ENCODE measurements at places on chromosomes 16 and 17.
A peak's percentile ranks its signal among the peaks of the same experiment; 100 is the strongest.

- no peak for DNase-seq
These were observed 378.9 kb downstream of the CDH13 start for GRCh38 chr16:83005653-83006160.

- DNase-seq: no peak
These were observed 82.3 kb upstream of the CBX4 start for GRCh38 chr17:79921411-79922115.

DNA sequence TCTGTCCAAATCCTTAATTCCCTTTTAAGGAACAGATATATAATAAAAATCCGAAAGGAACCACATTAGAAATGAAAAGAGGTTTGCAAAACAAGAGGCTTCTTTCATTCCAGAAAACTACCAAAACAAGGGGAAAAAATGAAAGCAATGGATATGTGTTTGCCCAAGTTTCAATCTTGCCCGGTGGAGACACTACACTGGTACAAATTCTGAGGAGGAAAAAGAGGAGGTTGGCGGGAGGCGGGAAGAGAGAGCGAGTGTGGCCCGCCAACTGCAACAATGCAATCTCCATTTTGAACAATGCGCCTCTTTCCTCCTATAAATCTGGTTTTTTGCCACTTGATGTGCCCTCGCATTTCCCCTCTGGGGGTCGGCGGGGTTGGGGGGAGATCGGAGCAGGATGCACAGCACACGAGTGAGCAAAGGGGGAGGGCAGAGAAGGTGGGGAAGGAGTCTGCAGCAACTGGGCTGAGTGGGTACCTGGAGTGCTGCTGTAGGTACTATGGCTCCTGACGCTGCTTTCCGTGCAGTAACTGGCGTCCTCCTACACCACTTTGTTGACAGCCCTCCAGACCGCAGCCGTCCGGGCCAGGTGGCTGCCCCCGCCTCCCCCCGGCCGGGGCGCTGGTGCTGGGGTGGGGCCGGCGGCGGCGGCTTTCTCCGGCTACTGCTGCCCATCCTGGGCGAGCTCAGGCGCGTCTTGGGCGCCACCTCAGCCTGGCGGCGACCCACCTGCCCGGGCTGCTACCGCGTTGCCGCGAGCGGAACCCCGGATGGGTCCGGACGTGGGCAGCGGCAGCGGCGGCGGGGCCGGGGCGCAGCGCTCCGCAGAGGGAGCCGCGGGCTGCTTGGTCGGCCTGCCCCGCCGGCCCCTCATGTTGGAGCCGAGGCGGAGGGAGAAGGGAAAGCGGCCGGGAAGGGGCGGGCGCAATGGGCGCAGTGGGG, 93.8 kb upstream of the PLEKHM1 start:
- peak; percentile 44 for DNase-seq

DNA sequence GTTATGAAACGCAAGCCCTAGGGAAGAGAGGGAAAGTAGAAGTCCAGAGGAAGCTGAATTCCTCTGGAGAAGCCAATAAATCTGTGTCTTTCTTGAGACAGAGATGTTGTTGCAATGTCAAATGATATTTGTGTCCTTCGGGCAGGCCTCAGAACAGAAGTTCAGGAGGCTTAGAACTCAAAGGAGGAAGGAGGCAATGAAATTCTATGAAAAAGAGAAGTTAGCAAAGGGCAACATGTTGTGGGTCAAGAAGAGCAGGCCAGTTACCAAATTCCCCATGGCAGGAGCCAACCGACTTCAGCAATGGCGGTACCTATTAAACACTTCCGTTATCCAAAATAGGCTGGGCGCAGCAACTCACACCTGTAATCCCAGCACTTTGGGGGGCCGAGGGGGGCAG, 109.0 kb upstream of the DHX40 start:
- DNase-seq: no peak

- no peak for DNase-seq
These were observed 400.9 kb upstream of the CDH5 start for GRCh38 chr16:65965628-65966027.

GRCh38 chr17:37168731-37169353, 206.9 kb upstream of the C17orf78 start:
- no peak for DNase-seq

DNA sequence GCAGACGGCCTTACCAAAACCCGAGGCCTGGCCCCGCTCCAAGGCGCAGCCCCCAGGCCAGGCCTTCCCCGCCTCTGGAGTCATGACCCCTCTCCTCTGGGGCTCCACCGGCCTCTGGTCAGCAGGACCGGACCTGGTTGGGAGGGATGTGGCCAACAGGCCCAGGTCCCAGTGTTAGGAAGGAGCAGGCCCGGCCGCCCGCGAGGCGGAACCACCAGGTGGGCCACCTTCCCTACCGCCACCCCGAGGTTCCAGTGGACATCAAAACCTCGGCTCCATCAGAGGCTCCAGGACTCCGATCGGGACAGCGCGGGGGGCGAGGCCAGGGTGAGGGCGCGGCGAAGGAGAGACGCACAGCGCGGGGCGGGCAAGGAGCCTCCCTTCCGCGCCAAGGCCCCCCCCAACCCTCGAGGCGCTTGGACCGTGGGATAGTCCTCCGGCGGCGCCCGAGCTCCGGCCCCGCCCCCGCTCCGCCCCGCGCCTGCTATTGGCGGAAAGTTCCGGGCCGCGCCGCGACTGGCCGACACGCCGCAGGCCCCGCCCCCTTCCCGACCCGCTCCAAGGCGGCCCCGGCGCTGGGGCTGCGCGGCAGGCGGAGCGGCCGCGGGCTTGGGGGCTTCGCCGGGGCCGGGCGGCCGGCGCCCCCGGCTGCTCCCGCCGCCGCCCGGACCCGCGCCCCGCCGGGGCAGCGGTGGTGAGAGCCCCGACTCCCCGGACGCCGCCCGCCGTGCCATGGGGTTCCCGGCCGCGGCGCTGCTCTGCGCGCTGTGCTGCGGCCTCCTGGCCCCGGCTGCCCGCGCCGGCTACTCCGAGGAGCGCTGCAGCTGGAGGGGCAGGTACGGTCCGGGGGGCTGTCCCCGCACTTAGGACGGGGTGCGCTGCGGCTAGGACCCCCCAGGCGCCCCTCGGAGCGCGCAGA, at the start of gene METRN:
Gene METRN (plus strand): TSS at position 561 of the 919 bp plus-strand sequence. CDS start 172 bp downstream, at position 733.
- DNase-seq: peak; percentile 99

DNA sequence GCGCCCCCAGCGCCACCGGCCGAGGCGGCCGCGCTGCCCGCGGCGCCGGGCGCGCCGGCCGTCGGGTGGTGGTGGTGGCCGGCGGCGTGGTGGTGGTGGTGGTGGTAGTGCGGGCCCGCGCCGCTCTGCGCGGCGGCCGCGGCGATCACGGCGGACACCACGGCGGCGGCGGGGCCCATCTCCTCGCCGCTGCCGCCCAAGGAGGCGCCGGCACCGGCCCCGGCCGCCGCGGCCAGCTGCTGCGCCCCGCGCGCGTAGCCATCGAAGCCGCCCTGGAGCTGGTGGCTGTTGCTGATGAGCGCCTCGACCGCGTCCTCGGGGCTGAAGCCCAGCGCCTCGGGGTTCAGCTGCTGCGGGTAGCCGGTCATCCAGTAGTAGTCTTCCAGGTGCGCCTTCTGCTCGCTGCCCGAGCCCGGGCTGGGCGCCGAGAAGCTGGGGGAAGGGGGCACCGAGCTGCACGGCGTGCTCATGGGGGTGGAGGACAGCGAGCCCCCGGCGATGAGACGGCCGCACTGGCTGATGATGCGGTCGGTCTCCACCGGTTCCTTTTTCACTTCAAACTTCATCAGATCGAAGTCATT, 1.2 kb downstream of the MAF start:
- DNase-seq: no peak

GRCh38 chr17:29595107-29595942, 2.4 kb downstream of the ANKRD13B start:
- no peak for DNase-seq

DNA sequence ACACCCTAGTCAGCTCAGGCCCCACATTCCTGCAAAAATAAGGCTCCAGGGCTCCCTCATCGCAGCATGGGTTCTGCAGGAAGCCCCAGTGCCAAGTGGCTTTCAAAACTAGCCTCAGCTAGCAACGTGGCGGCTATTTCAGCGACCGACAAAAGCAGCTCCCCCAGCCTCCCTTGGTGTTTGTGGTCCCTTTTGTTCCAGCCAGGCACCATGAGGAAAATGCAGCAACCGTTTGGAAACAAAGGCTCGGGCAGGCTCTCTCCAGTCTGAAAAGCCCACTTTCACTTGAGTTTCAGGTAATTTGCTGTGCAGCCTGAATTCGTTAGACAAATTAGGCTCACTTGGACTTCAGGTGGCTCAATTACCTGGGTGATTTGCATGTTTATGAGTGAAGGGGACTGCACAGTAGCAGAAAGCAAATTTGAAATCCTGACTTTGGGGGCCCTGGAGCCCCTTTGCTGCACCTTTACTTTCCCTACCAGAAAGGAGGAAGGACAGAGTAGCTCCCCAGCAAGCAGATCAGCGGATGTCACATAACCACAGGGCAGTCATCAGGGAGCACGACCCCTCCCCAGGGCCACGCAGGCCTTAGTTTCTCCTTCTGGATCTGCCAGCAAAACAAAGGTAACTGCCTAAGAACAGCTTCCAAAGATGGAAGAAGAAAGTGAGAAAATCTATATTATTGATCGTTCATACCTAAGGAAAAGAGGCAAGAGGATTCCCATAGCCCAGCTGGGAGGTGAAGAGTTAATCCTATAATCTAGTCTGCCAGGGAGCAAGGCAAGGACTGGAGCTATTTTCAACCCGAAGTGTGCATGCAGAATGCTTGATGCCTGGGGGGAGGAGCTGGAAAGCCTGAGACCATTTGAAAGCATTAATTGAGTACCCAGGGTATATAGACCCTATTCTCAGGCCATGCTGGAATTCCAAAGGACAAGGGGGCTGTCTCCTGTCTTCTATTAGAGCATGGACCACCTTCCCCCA, 143.1 kb upstream of the SDK2 start:
- DNase-seq: no peak

GRCh38 chr17:29593591-29594518, 923 bp downstream of the ANKRD13B start:
- DNase-seq: no peak

DNA sequence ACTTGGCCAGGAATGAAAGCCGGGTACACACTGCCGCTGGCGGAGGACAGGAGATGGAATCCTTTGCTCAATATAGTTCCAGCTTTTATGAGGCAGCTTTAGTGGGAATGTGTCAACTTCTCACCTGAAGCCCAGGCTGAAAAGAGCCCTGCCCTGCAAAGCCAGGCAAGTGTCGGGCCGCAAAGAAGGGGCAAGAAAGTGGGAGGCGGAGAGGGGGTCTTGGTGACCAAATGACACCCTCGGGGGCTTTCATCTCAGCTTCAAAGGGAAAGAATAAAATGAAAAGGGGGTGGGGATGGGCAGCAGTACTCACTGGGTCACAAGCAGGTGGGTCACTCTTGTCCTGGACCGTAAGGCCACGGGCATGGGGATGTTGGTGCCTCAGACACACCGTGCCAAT, 62.9 kb downstream of the C16orf95 start:
- no peak for DNase-seq

GRCh38 chr16:50400312-50400966, 31.7 kb upstream of the BRD7 start:
- no peak for DNase-seq

DNA sequence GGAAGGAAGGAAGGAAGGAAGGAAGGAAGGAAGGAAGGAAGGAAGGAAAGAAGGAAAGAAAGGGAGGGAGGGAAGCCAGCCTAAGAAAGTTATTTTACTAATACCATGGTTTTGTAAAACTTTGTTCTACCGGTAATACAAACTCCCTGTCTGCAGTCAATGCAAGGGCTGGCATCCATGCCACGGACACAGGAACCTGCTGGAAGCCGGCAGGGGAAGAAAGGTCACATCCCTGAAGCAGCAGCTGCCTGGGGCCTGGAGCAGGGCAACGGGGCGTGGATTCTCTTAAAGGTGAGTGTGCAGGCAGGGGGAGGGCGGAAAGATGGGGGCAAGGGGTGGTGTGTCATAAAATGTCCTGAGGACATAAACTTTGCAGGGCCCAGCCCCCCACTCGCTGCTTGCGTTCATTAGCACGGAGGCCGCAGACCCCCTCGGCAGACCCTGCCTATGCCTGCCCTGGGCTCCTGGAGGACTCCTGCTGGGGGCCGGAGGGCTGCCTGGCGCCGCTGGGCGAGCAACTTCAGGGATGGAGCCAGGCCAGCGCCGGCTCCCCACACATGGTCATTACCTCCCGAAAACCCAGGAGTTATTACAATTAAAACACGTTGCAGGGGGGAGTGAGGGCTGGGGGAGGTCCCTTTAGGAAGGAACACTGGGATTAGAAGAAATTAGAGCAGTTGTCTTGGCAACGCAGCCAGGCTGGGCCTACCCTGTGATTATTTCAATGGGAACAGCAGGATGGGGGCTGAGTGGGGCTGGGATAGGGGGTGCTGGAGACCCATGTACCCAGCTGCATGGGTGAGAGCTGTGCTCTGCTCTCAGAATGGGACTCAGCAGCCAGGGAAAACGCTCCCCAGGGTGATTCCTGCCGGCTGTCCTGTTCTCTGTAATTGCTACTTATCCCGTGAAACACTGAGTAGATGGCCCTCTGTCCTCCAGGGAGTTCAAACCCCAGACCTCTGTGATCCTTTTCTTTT, 257.9 kb downstream of the SOX9 start:
- no peak for DNase-seq

GRCh38 chr16:10333321-10334032, 52.4 kb upstream of the ATF7IP2 start:
- DNase-seq: no peak

DNA sequence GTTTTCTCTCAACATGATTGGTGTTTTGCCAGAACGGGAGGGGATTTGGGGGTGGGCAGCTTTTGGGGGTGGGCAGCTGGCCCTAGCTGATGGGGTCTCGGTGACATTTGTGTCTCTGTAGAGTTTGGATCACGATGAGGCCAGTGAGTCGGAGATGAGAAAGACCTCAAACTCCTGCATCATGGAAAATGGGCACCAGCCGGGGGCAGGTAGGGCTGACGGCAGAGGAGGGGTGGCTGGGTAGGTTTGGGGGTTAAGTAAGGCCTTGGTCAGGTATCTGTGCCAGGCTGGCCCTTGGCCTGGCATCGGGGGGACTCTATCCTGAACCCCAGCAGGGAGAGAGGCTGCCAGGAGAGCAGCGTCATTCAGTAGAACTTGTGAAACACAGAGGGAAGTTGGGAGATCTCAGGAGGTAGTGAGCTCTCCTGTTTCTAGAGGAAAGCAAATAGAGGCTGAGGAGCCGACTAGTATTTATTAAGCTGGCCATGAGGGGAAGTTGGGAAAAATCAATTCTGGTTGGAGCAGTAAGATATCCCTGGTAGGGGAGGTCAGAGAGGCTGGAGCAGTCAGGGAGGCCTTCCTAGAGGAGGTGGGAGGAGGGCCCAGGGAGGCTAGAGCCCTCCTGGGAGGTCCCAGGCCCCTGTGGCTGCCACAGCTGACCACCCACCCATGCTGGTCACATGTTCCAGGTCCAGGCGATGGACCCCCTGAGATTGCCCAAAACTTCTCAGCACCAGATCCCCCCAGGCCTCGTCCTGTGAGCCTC, 8.1 kb downstream of the SMTNL2 start:
- no peak for DNase-seq

GRCh38 chr17:9544221-9544620, 31.4 kb downstream of the STX8 start:
- DNase-seq: no peak

DNA sequence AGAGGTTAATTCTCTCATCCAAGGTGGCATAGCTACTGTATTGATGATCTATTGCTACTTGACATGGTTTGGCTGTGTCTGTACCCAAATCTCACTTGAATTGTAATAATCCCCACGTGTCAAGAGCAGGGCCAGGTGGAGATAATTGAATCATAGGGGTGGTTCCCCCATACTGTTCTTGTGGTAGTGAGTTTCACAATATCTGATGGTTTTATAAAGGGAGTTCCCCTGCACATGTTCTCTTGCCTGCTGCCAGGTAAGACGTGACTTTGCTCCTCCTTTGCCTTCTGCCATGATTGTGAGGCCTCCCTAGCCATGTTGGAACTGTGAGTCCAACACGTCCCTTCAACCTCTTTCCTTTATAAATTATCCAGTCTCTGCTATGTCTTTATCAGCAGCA, 22.9 kb upstream of the CPPED1 start:
- no peak for DNase-seq

- DNase-seq: no peak
These were observed 48.4 kb upstream of the PABPN1L start for GRCh38 chr16:88914750-88915368.

All from GM19239 (cell line).